ENCODE measurements at places on chromosomes 11 and 22. TPM values are rescaled to one million over a fixed set of nuclear protein-coding genes. Genes with fewer than 3 reads are reported as not detected.

ANO1 gene
- total RNA-seq, result not detected

MN1 gene
- 55.9 TPM for total RNA-seq

RAG2 gene
- total RNA-seq, result not detected

KRTAP5-11 gene
- total RNA-seq, result not detected

MS4A7 gene
- total RNA-seq, result not detected

HBE1 gene
- total RNA-seq, result not detected

MS4A3 gene
- not detected for total RNA-seq

C11orf87 gene
- total RNA-seq, result not detected

IGF2 gene
- 3.3 TPM for total RNA-seq

TCP11L1 gene
- 25.4 TPM for total RNA-seq

KCNJ11 gene
- total RNA-seq, result not detected

NXPE2 gene
- not detected for total RNA-seq

ACR gene
- not detected for total RNA-seq

CHORDC1 gene
- total RNA-seq, result 36.6 TPM

SYCE3 gene
- not detected for total RNA-seq

CABP2 gene
- not detected for total RNA-seq

FAM227A gene
- total RNA-seq, result 0.74 TPM

ATP6V1E1 gene
- 72.3 TPM for total RNA-seq

ARVCF gene
- total RNA-seq, result 12.9 TPM

OR52I1 gene
- not detected for total RNA-seq

ZC3H12C gene
- 17.4 TPM for total RNA-seq

LARGE1 gene
- total RNA-seq, result 15.0 TPM

APOL4 gene
- 2.0 TPM for total RNA-seq

Measured in fibroblast of the aortic adventitia (primary cell).